DMS53 (cell line): ENCODE measurements at places on chromosomes 7 and 10.
A peak's percentile ranks its signal among the peaks of the same experiment; 100 is the strongest.

- no peak for DNase-seq
Measured at GRCh38 chr10:79061441-79062315, 7.1 kb upstream of the ZMIZ1 start.

- no peak for DNase-seq
Measured at GRCh38 chr7:128948976-128949760, 11.4 kb downstream of the IRF5 start.

DNA sequence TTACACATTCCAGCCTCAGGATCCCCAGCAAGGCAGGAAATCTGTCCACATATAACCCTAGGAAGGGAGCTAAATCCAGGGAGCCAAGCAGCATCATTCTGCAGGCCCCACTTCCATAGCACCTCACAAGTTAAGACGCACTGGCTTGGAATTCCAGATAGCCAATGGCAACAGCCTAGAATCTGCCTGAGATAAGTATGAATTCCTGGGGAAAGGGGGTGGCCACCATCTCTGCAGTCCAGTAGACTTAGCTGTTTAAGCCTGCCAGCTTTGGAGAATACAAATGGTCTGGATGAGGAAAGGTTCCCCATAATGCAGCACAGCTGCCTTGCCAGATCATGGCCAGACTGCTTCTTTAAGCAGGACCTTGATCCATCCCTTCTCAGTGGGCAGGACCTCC lies 179.4 kb upstream of the PRSS1 start:
- DNase-seq = no peak

DNA sequence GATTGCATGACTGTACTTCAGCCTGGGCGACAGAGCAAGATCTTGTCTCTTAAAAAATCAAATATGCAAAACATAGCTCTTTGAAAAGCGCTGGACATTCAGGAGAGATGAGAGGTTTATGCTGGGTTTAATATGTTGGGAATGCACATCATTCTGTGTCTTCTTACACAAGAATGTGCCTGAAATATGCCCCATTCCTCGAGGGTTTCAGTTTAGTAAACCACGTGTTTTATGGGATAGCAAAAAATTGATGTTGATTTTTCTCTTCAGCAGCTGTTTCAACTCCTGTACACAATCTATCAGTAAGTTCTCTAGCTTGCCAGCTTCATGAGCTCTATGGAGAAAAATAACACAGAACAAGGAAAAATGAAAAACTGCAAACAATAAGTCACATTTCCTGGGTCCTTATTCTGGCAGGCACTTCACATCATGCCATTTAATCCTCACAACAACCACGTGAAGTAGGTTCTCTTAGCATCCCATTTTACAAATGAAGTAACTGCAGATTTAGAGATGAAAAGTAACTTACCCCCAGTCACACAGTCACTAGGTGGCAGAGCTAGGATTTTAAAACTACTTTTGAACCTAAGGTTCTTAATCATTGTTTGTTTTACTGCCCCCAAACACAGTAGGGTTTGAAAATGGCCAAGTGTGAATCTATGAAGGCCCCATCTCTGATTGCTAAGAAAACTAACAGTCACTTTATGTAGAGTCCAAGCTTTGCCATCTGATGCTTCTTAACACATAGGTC lies 423.6 kb downstream of the PHTF2 start:
- no peak for DNase-seq

DNA sequence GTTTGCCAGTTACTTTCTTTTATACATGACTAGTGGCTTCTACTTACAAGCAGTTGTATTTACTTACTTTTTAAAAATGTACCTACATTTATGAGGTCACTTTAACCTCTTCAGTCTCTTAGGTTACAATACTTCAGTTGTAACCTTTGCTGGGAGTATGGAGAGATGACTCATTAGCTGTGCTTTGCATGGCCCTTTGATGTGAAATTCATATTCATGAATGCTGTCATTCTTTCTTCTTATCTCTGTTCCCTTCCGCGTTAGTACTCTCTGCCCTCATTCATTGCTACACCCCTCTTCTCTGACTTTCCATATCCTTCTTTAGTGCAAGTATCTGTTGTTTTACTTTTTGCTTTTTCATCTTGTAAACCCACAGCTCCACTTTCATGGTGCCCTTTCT lies 164.3 kb downstream of the BMPER start:
- peak; percentile 60 for DNase-seq

DNA sequence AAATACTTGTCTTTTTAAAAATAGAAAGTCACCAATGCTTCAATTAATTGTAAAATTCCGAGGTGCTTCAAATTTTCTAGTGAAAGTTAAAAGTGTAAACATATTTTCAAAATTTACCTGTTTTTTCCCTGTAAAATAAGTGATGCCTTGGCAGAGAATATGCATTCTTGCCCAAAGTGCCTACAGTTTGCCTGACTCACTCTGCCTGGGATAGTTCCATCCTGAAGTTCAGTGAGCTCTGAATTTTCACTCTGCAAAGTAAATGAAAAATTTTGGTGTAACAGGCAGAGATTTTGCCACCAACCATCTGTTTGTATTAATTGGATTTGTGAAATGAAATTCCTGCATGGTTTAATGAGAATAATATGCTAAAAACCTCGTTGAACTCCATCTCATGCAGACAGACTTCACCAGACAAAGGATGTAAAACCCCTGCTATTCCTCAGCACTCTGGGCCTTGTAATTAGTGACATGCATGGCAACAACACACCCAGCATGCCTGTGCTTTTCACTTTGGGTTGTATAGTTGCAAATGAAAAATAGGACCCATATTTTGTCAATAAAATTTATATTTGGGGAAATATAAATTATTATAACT lies 117.4 kb upstream of the GNAI1 start:
- no peak for DNase-seq

- DNase-seq = no peak
Measured at GRCh38 chr10:21702633-21703111, 168.6 kb downstream of the MLLT10 start.

DNA sequence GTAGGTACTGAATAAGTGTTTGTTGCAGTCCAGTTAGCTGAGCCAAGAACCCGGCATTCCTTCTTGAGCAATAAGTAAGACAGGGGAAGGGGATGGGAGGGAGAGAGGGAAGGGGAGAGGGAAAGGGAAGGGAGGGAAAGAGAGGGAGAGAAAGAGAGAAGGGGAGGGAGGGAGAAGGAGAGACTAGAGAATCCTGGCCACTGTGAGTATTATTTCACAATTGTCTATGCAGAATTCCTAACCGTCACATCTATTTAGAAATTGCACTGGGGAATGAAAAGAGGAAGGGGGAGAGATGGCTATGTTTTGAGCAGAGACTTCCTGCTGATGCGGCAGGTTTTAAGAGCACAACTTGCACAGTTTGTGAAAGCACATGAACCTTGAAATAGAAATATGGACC lies 251.4 kb upstream of the ZMIZ1 start:
- DNase-seq = no peak

- DNase-seq = no peak
Measured at GRCh38 chr10:13047529-13048206, 46.2 kb upstream of the CCDC3 start.

DNA sequence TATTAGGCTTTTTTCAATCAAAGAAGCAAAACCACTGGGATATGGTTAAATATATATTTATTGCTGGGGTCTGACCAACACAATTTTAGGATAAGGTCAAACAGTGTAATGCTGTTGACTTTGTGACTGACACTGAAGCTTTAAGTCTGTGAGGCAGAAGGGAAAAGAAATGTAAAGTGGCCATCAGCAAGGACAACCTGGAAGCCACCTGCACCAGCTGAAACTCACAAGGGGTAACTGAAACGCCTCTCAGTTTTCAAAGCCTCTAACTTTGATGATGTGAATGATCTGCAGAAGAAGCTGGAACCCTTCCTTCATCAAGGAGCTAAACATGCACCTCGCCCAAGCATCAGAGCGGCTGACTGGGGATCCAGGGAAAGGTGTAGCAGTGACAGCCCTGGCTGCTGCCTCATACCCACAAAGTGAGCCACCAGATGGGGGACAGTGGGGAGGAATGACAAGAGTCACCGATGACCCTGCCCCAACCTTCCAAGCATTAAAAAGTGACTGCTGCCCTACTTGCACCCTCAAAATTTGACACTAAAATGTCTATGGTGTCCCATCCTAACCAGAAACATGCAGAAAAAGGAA lies 284.9 kb upstream of the CNTNAP2 start:
- no peak for DNase-seq

DNA sequence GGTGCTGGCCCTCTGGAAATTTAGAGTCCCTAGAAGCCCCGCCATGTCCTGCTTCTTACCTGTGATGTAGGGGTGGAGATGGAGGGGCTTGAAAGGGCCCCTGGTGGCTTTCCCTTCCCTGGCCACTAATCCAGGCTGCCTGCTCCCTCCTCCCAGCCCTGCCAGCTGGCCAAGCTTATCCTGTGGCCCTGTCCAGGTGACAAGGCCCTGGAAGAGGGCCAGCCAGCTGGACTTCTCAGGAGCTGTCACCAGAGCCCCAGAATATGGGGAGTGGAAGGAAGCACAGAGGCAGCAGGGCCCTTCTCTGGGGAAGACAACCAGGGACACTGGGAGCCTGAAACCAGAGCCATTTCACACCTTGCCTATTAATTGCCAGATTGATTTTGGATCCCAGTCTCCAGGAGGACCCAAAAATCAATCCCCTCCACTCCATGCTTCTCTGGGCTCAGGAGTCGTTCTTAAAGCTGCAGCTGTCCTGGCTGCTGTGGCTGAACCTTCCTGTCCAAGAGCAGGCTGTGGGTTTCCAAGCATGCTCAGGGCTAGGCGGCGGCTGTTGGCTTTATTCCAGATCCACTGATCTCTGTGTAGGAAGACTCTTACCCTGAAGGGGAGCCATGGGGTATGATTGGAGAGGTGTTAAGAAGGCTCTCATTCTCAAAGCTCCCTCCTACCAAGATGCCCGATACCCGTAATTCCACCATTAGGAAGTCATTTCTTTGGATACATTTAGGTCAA lies 52.6 kb upstream of the PCBD1 start:
- DNase-seq = peak; percentile 29

DNA sequence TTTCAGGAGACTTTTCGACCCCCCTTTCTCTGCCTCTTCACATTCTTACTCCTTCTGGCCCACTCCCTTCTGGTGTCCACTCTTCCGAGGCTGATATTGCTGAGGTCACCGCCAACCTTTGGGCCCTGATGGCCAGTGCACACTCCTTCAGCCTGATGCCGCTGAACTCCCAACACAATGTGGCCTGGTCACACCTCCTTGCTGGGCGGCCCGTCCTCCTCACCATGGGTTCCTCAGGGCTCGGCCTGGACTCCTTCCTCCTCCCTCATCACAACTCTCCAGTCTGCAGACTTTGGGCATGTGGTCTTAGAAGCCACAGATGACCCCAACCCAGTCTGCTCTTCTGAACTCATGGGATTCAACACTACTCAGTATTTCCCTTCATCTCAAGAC lies 583.0 kb upstream of the MGMT start:
- DNase-seq = no peak

- DNase-seq = peak; percentile 69
Measured at GRCh38 chr10:30437031-30437841, 3.3 kb downstream of the MAP3K8 start.

DNA sequence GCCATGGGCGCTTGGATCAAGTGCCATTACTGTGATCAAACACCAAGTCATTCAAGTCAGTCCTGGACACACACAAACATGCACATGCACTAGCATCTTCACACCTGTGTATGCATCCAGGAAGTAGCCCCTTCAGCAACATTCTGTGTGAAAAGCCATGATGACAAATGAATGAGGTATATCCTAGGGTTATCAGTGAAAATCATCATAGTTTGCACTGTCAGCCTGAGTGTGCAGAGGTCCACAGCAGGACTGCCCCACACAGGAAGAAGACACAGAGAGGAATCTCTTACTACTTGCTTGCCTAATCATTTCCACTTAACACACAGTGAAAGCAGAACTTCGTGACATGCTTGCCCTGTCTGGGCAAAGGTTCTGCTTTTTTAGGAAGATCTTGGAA lies 184.0 kb upstream of the ADO start:
- DNase-seq = no peak
